ENCODE measurements at places on chromosomes 3 and 15. TPM values are rescaled to one million over a fixed set of nuclear protein-coding genes. Genes with fewer than 3 reads are reported as not detected.

The CD276 gene
- total RNA-seq = 51.8 TPM

The NPAP1 gene
- not detected for total RNA-seq

The TLR9 gene
- total RNA-seq = not detected

The ACTC1 gene
- not detected for total RNA-seq

The GPR176 gene
- 43.2 TPM for total RNA-seq

The ROPN1 gene
- not detected for total RNA-seq

The POU1F1 gene
- not detected for total RNA-seq

The GNAT1 gene
- not detected for total RNA-seq

The C3orf85 gene
- total RNA-seq = not detected

The NEO1 gene
- 0.49 TPM for total RNA-seq

The PHLDB2 gene
- 68.1 TPM for total RNA-seq

The MAN2A2 gene
- total RNA-seq = 20.6 TPM

The UACA gene
- 71.3 TPM for total RNA-seq

The RHO gene
- total RNA-seq = not detected

The RBPMS2 gene
- total RNA-seq = 0.05 TPM

The SKOR1 gene
- total RNA-seq = not detected

Data from mammary microvascular endothelial cell (primary cell).